ENCODE measurements at places on chromosomes 3 and 15.

GRCh38 chr3:162007722-162008121, 511.1 kb downstream of the OTOL1 start:
- DNase-seq: no peak

- DNase-seq: no peak
Observed at GRCh38 chr3:12198301-12198700, 39.6 kb upstream of the TIMP4 start.

GRCh38 chr3:118705487-118706219, 329.0 kb downstream of the IGSF11 start:
- no peak for DNase-seq

- DNase-seq: no peak
Observed at GRCh38 chr15:43249236-43249635, 17.5 kb downstream of the TGM5 start.

DNA sequence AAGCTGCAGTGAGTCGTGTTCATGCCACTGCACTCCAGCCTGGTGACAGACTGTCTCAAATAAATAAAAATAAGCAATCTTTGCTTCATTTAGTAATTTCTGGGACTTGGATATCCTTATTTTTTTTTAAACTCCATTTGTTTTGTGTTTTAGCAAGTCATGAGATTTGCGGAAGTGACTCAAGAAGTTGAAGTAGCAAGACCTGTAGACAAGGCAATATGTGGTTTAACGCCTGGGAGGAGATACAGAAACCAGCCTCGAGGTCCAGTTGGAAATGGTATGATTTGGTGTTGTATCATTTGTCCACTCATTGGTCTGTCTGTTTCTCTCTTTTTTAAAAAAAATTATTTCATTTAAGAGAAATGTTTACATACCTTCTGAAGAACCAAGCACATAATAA, 16.6 kb upstream of the RPLP1 start:
- no peak for DNase-seq

Measured in kidney epithelial cell (primary cell).